Smooth muscle cell of the brain vasculature (primary cell): ENCODE measurements at places on chromosomes 1 and 21.

- no peak for DNase-seq
Measured at GRCh38 chr1:101059945-101060542, 34.5 kb upstream of the DPH5 start.

- no peak for DNase-seq
Measured at GRCh38 chr1:109531826-109532364, 7.8 kb upstream of the GPR61 start.

DNA sequence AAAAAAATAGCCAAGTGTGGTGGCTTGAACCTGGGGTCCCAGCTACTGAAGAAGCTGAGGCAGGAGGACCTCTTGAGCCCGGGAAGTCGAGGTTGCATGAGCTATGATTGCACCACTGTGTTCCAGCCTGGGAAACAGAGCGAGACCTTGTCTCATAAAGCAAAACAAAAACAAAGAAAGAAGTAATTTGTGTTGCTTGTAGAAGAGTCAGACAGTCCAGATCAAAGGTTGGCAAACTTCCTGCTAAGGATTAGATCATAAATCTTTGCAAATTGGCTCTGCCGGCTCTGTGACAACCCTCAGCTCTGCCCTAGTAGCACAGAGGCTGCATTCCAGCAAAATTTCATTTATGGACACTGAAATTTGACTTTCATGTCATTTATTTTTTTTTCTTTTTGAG, 19.0 kb upstream of the MFN2 start:
- DNase-seq = no peak

DNA sequence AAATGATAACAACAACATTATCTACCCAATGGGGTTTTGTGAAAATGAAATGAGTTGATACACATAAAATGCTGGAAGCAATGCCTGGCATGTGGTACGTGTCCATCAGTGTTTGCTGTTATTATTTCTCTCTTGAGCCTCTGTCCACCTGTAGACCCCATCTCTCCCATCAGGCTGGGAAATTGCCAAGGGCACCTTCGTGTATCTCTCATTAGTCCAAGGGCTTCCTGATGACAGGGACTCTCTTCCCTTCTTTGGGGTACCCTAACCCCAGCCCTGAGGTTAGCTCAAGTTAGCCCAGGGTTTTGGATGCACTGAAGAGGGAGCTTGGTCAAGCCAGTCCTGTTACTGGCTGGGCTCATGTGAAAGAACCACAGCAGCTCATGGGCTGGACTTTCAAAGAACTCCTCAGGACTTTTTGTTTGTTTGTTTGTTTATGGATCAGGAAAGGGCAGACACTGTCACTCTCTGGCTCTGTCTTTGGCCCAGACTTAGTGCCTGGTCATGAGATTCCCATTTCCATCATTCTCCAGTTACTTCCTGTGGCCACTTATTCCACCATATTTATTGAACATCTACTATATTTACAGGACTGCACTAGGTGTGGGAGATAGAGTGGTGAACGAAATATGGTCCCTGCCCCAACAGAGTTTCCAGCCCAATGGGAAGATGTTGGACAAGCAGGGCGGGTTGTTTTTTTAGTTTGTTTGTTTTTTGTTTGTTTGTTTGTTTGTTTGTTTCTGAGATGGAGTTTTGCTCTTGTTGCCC, 57.4 kb downstream of the NAV1 start:
- DNase-seq = no peak

DNA sequence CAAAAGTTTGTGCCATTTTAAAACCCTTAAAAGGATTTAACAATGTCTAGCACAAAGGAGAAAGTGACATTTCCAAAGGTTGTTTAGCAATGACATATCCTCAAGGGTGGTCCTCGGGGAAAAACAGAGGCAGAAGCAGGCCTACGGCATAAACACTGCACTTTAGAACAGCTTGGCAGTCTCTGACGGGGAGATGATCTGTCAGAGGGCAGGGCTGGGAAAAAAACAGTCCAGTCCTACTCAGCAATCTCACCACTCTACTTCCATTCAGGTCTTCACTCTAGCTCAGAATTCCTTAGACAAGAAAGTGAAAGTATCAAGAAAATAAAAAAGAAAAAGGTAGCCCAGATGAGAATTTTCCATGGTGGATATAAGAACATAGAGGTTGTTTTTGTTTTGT, 4.1 kb downstream of the CRYZ start:
- no peak for DNase-seq

GRCh38 chr1:54365398-54365797, 40.8 kb downstream of the SSBP3 start:
- DNase-seq = no peak
